Posterior vena cava (tissue), 2 donors: ENCODE measurements at places on chromosomes 1 and 21. TPM values are rescaled to one million over a fixed set of nuclear protein-coding genes. Genes with fewer than 3 reads are reported as not detected.

DNA sequence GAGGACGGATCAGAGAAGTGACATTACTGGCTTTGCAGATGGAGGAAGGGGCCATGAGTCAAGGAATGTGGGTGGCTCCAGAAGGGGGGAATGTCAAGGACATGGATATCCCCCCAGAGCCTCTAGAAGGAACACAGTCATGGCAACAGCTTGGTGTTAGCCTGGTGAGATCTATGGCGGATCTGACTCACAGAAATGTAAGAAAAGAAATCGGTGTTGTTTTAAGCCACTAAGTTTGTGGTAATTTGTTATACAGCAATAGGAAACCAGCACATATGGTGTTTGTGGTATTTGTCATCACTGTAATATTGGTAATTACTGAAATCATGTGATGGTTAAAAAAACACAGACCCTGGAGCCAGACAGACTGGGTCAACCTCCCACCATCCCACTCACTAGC, 236.2 kb downstream of the SETD4 start:
- DNase-seq: no peak

CYP4A22 gene
- total RNA-seq: 0.10 TPM

- no peak for DNase-seq
Observed at GRCh38 chr21:31334648-31335121, 9.4 kb downstream of the TIAM1 start.

- no peak for DNase-seq
Observed at GRCh38 chr21:31515253-31515652, 144.2 kb upstream of the SOD1 start.

DNA sequence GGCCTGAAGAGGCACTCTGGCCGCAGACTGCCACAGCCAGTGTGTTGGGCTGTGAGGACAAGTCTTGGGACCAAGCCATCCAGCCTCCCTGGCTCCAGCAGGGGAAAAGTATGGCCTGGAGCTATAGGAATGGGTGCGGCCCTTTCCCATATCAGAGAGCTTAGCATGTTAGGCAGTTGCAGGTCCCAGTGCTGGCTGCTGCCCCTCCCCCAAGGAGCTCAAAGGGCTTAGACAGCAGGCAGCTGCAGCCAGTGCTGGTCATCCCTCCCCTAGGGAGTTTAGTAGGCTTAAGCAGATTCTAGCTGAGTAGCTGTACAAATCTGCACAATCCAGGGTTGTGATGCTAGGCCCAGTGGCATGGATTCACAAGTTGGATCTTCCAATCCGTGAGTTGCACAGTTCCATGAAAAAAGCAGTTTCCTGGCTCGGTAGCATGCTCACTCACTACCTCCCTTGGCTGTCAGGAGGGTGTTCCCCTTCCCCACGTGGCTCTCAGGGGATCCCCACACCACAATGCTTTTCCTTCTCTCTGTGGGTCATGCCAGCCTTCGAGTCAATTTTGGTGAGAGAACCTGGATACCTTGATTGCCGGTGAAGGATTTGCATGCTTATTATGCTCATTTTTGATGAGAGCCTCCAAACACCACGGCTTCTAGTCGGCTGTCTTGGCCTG, 1490.8 kb downstream of the BRINP3 start:
- DNase-seq: peak; percentile 45

DNA sequence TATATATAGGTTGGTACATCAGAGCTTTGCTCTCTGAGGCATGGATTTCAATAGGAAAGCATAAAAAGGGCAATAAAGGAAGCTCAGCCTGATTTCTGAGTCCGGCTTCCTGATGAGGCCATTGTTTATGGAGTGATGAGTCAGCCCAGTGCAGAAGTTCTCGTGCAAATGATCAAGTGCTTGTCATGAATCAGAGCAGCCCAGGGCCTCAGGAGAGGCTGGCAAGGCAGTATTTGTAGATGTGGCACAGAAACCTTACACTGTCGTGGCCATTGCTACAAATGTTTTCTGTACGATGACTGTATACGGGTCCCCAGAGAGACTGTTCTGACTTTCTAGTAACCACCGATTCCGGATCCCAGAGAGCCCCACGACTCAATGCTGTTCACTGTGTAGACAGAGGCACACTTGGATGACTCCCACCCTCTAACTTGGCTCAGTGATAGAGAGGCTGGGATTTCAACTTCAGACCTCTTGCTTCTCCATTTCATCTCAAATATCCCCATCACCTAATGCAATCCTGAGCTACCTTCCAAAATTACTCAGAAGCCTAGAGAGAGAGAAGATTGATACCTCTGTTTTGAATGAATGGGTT, 26.8 kb downstream of the UMODL1 start:
- peak; percentile 79 for DNase-seq

DNA sequence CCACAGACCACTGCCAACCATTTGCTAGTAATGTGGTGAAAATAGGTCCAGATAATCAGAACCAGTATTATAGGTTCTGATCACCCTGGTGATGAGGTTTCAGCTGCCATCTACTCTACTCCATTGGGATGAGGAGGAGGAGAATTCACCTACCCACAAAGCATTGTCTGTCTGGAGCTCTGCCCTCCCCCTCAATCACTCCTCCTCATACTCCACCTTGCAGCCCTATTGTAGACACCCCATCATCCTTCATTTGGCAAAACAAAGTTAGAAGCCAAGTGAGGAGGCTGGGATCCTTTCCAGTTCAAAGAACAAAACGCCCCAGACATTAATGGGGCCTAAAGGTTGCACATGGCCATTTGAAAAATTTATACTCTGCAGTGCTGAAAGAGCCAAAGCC, 157.4 kb upstream of the L1TD1 start:
- no peak for DNase-seq

FAAH gene
- 2.2 TPM for total RNA-seq

DNA sequence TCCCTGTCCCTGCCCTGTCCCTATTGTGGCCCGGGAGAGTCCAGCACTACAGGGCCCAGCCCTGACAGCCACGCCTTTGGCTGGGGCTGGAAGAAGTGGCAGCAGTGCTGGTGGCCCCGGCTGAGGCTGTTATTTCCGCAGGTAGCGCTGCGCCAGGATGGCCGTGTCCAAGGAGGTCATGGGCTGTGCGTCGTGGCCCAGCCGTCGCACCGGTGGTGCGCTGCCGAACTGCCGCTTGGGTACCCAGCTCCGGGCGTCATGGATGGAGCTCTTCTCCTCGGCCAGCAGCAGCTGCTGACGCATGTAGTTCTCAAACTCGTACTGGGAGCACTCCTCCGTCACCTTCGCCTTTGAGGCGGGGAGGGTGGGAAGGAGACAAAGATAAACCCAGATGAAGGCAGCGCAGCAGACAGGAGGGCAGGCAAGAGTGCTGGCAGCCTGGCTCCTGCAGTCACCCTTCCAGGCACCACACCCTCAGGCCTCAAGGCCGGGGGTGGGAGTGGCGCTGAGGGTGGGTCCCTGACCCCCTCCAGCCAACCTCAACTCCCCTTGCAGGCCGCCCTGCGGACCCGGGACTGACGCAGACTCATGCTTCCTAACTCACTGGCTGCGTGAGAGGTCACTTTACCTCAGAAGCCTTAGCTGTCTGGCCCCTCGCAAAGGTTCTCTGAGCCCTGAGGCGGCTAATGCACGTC, 18.3 kb upstream of the EVA1B start:
- no peak for DNase-seq

- no peak for DNase-seq
Observed at GRCh38 chr1:192435704-192436103, 118.9 kb downstream of the RGS21 start.

SPRR5 gene
- total RNA-seq: not detected

DNA sequence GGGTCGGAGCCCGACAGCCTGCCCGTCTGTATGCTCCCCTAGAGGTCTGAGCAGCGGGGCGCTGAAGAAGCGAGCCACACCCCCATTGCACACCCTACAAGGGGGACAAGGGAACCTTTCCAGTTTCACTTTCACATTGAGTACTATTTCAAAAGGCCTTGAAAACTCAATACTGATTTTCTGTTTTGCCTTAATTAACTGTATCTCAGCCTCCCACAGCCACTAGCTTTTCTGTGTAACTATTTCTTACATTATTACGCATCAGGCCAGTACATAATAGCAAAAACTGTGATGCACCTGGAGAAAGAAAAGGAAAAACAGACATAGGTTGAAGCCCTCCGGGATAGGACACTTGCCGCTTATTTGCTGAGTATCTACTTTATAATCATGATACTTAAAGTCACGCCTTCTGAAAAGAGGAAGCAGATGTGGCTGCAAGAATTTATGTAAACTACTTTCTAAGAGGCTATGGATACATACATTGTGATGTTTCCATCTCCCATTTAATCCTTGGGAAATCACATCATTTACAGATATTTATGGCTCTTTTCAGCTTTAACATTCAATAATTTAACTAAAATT, 1719.5 kb downstream of the MRPL39 start:
- DNase-seq: no peak

ANKRD35 gene
- total RNA-seq: 5.0 TPM

MAP1LC3C gene
- 1.9 TPM for total RNA-seq

GRCh38 chr1:92961896-92962752, 862 bp upstream of the DIPK1A start:
- DNase-seq: peak; percentile 83

DNA sequence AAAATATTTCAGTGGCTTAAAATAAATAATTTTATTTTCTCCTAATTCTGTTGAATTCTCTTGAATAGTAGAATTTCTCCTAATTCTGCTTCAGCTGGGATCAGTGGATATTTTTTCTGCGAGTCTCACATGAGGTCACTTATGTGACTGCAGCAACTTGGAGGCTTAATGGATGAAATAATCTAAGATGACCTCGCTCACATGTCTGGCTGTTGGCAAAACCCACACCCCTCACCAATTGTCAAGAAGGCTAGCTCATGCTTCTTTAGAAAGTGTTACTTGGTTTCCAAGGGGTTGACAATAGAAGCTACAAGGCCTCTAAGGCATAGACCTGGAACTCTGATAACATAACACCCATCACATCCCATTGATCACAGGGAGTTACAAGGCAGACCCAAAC, 156.9 kb upstream of the DPYD start:
- no peak for DNase-seq

DNA sequence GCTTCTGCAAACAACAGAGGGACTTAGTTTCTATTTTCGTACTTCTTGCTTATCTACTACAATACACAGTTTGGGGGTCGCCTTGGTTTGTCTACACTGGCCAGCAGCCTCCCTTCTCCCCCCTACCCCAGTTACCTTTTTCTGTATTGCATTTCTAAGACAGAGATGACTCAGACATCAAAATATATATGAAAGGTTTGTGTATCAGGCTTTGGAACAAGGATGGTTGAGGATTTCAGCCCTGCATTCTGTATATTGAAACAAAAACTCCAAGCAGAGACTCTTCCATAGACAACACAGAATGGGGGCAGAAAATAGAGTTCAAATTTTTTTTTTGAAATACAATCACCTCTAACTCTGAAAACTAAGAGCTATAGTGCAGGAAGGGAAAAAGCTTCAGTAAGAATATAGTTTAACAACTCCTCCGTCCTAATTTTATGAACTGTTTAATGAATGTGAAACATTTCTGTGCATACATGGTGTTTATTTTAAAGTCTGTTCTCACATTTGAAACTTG, 1.9 kb downstream of the SAMD13 start:
- DNase-seq: no peak
